ENCODE measurements at places on chromosomes 7 and 10.

- DNase-seq: no peak
Measured at GRCh38 chr10:5476918-5477525, 22.3 kb downstream of the CALML5 start.

DNA sequence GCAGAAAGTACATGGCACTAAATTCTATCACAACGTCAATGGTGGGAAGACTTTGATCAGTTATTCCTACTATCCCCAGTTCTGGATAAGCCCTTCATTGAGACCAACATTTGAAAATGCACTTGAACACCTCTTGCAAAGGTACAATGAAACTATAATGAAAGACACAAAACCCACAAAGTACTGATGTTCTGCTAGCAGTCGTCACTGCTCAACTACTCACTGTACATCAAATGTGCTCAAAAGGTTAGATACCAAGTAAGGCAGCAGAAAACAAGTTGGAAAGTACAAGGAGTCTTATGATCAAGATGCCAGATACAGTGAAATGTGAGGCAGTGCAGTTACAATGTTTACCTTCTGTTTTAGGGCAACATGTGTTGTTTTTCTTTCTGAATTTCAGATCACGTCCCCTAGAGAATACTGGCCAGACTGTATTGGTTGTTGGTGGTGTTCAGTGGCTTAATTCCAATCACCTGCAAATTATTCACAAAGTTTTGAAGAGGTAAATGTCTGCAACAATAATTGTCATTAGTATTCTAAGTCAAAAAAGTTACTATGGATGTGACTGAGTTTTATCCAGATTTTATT is 62.4 kb upstream of the WNT16 start:
- no peak for DNase-seq

GRCh38 chr7:71238581-71239295 is 106.8 kb downstream of the GALNT17 start:
- no peak for DNase-seq

GRCh38 chr10:26931223-26931622 is 70.5 kb upstream of the ABI1 start:
- DNase-seq: no peak

DNA sequence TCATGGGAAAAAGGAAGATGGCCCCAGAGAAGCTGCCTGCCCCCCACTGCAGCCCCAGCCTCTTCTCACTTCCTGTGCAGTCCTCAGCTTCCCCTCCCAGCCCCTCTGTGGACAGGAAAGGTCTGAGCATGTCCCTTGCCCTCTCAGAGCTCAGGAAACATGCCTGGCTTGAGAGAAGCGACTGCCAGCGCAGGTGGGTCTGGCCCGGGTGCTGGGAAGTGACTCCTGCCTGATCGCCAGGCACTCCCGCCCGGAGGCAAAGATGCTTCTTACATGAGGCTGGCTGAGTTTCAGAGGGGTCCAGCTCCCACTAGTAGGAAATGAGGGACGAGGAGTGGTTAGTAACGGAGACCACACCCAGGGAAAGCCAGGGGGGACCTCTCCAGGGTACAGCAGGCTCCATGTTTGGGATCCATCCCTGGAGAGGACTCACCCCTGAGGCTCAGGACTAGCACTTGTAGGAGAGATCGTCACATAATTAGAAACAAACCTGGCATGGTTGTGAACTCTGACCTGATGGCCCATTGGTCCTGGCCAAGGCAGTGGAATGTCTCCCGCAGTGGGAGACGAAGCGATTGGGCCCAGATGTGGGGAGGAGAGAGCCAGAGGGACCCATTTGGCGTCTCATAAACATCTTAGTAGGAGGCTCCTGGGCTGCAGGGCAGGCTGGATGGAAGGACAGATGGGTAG is 12.3 kb downstream of the ELN start:
- no peak for DNase-seq

DNA sequence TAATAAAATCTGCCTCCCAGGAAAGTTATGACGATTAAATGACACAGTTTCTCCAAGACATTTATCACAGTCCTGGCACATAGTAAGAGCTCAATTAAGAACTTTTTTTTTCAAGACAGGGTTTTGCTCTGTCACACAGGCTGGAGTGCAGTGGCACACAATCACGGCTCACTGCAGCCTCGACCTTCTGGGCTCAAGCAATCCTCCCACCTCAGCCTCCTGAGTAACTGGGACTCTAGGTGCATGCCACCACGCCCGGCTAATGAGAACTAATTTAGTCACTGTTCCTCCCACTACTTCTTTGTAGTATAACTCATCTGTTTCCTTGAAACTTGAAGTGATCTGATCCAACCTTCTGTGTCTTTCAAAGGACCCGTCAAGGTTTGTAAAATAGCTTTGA is 42.2 kb upstream of the MXI1 start:
- no peak for DNase-seq

- no peak for DNase-seq
Measured at GRCh38 chr10:62614389-62615157, 189.9 kb upstream of the ADO start.
